Left ventricle myocardium inferior (tissue), 1 donor: ENCODE measurements at places on chromosomes 16 and 17. TPM values are rescaled to one million over a fixed set of nuclear protein-coding genes. Genes with fewer than 3 reads are reported as not detected.

DNA sequence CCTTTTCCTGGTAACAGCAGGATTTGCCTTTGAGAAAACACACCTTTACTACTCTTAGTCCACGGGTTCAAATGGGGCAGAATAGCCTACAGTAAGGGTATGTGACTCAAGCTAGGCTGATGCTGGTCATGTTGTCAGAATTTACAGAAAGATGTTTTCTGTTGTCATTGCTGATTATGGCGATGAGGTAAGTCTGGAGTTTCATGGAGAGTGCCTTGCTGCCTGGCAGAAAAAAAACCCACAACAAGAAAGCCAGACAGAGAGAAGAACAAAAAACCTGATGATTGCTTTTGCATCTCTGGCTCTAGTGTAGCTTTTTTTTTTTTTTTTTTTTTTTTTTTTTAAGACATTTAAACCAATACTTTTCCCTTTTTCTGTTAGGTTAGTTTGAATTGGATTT is 47.9 kb downstream of the SLC6A4 start:
- no peak for DNase-seq
- no peaks in the 10 kb centered on the region for H3K4me1 ChIP-seq
- no peak overlapping the region for H3K4me3 ChIP-seq
- no peaks in the 10 kb centered on the region for H3K27me3 ChIP-seq

DNA sequence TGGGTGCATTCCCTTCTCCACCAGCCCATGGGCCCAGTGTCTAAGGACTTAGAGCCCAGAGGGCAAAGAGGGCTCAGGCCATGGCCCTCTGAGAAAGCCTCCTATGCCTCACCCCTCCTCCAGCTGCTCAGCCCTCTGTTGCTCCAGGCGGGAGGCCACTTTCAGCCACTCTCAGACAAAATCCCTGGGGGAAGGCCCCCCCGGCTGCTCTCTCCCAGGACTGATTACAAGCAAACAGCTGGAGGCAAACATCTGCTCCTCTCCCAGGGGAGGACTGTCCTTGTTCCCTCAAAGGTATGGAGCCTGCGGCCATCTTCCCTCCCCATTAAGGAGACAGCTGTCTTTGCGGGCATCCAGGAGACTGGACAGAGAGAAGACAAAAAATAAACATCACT is 54.9 kb upstream of the DLX4 start:
- no peak for DNase-seq
- H3K36me3 ChIP-seq: no peaks in the 10 kb centered on the region
- H3K27ac ChIP-seq: no peak overlapping the region
- peaks cover 8% of the 10 kb centered on the region for H3K4me1 ChIP-seq

DNA sequence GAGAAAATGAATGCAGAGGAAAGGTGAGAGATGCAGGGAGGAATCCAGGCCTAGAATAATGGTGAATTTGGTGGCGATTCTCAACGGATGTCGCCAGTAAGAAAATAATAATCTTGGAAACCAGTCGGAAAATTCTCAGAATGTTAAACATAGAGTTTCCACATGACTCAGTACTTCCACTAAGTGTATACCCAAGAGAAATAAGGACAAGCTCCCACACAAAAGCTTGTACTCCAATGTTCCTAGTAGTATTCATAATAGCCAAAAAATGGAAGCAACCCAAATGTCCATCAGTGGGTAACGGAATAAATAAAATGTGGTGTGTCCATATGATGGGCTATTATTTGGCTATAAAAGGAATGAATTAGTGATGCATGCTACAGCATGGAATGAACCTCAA is 19.4 kb upstream of the ENGASE start:
- H3K4me3 ChIP-seq: no peak overlapping the region
- no peaks in the 10 kb centered on the region for H3K27me3 ChIP-seq
- H3K27ac ChIP-seq: peak overlapping the region; percentile 57
- no peaks in the 10 kb centered on the region for H3K36me3 ChIP-seq
- peaks cover 15% of the 10 kb centered on the region for H3K4me1 ChIP-seq
- no peak for DNase-seq

UNC45B gene
- 205 TPM for total RNA-seq

SLC25A19 gene
- 16.0 TPM for total RNA-seq

DNA sequence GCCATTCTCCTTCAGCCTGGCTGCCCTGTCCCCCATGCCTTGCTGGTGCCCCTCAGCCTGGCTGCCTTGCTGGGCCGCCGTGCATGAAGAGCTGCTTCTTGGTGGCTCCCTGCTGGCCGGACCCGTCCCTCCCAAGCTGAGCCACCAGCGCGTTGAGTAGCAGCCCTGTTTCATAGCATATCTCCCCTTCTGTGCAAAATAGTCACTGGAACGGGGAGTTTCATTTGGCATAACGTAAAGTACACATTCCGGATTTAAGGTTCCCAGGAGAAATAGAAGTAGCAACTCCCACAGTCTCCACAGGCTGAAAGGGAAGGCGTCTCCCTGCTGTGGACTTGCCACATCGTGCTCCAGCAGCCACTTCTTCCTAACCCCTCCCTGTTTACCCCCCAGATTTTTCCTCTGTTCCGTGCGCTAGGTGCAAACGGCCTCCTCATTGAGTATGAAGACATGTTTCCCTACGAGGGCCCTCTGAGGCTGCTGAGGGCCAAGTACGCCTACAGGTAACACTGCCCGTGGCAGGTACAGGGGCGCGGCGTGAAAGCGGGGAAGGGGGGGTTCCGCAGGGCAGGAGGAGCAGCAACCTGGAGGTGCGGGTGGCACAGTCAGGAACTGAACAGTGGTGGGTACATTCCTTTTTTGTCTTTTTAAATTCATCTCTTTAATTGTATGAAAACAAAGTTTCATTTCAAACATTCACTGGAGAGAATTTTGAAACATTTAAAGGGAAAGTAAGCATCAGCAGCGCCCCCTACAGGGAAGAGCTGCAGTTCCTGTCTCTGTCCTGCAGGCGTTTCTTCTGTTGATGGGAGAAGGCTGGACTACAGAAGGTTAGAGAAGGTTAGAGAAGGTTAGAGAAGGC is 5.8 kb upstream of the OGFOD3 start:
- no peaks in the 10 kb centered on the region for H3K27me3 ChIP-seq
- peaks cover 6% of the 10 kb centered on the region for H3K4me1 ChIP-seq
- no peak overlapping the region for H3K4me3 ChIP-seq
- H3K27ac ChIP-seq: no peak overlapping the region
- H3K36me3 ChIP-seq: peaks cover 17% of the 10 kb centered on the region

GRCh38 chr16:12896562-12896961 is 4.8 kb upstream of the SHISA9 start:
- no peak overlapping the region for H3K27ac ChIP-seq
- DNase-seq: no peak
- peaks cover 5% of the 10 kb centered on the region for H3K4me1 ChIP-seq
- no peak overlapping the region for H3K4me3 ChIP-seq
- H3K36me3 ChIP-seq: no peaks in the 10 kb centered on the region
- peaks cover 71% of the 10 kb centered on the region for H3K27me3 ChIP-seq

C16orf86 gene
- total RNA-seq: 2.9 TPM

DNA sequence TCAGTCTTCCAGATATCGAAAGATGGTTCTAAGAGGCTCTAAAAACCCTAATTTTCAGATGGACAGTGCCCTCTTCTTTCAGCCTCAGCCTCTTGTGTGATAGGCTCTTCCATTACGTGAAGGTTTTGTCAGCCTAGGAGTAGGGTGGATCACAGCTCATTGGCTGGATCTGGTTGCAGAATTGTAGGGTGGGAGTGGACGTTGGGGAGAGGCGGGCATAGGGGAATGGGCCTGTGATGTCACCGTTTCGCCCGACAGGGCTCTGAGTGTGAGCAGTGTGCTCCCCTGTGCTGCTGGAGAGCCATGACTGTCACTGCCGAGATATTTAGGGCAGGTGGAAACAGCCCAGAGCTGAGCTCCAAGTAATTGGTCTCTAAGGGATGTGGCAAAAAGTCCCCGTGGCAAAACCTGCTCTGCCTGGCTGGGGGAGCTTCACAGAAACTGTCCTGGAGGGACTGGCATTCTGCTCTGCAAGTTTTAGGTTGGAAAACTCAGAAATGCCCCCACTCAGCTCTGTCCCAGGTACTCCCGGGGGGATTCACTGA is 6.2 kb upstream of the WFIKKN1 start:
- peaks cover 7% of the 10 kb centered on the region for H3K4me1 ChIP-seq
- H3K36me3 ChIP-seq: peaks cover 32% of the 10 kb centered on the region
- no peak for DNase-seq
- no peak overlapping the region for H3K4me3 ChIP-seq

DNA sequence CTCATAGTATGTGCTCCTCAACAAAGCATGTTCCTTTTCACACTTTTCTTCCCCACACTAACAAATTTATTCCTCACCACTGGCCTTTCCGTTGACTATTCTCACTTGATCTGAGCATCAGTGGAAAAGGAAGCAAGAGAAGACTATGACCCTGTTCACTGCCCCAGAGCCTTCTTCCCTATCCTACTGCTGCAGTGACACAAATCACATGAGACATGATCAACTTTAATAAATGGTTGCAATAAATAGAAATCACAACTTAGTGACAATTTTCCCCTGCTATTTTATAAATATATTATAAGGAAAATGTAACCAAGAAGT is 438.7 kb upstream of the SOX9 start:
- no peak overlapping the region for H3K4me3 ChIP-seq
- no peak overlapping the region for H3K27ac ChIP-seq
- H3K4me1 ChIP-seq: no peaks in the 10 kb centered on the region
- H3K36me3 ChIP-seq: no peaks in the 10 kb centered on the region

CHAD gene
- not detected for total RNA-seq

DNA sequence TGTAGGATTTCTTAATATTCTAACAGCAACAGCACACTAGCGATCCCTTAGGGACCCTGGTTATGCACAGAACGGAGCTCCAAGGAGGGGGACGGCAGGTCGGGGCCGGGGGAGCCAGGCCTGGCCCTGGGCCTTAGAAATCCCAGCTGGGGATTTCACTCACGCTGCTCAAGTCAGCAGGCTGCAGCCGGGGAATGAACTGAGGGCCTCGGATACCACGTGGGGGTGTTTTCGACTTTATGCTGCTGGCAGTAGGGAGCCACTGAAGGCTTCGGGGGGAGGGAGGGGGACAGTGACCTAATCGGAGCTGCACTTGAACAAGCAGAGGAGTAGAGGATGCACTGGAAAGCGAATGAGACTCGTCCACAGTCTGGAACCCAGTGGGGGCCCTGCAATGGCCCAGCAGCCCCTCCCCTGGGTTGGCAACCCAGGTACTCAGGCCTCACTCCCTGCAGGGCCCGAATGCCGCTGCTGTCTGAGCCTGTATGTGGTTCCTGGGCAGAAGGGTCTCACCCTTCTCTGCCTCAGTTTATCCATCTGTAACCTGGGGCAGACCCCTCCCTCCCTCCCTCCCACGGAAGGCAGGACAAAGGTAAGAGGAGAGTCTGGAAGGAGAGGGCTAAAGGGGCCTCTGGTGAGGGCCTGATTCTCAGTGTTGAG is 53.7 kb downstream of the RPH3AL start:
- no peaks in the 10 kb centered on the region for H3K36me3 ChIP-seq
- no peak overlapping the region for H3K4me3 ChIP-seq
- H3K4me1 ChIP-seq: peaks cover 31% of the 10 kb centered on the region
- DNase-seq: peak; percentile 75

CNGB1 gene
- not detected for total RNA-seq

GRCh38 chr16:13081825-13082331 is 180.5 kb downstream of the SHISA9 start:
- H3K36me3 ChIP-seq: no peaks in the 10 kb centered on the region
- no peak overlapping the region for H3K27ac ChIP-seq
- no peaks in the 10 kb centered on the region for H3K4me1 ChIP-seq
- H3K4me3 ChIP-seq: no peak overlapping the region

GPR139 gene
- total RNA-seq: not detected

GRCh38 chr17:1720856-1721386 is 3.6 kb upstream of the WDR81 start:
- peaks cover 63% of the 10 kb centered on the region for H3K4me1 ChIP-seq
- no peak for DNase-seq
- H3K4me3 ChIP-seq: peak overlapping the region; percentile 35

- no peaks in the 10 kb centered on the region for H3K27me3 ChIP-seq
- no peak for DNase-seq
- H3K27ac ChIP-seq: no peak overlapping the region
- no peaks in the 10 kb centered on the region for H3K36me3 ChIP-seq
These were observed 109.0 kb upstream of the CACNG5 start for GRCh38 chr17:66725956-66726355.

- no peak overlapping the region for H3K4me3 ChIP-seq
- no peak overlapping the region for H3K27ac ChIP-seq
- H3K27me3 ChIP-seq: no peaks in the 10 kb centered on the region
- no peak for DNase-seq
These were observed 21.5 kb downstream of the TMEM235 start for GRCh38 chr17:78252701-78253635.

CDH8 gene
- 0.14 TPM for total RNA-seq

PABPN1L gene
- not detected for total RNA-seq

GRCh38 chr16:102060-102855 is 24.2 kb downstream of the MPG start:
- no peaks in the 10 kb centered on the region for H3K27me3 ChIP-seq
- peak; percentile 78 for DNase-seq
- H3K27ac ChIP-seq: peak overlapping the region; percentile 89
- H3K36me3 ChIP-seq: peaks cover 11% of the 10 kb centered on the region
- H3K4me1 ChIP-seq: peaks cover 53% of the 10 kb centered on the region
- H3K4me3 ChIP-seq: peak overlapping the region; percentile 29

GRCh38 chr16:27304881-27305745 is 8.7 kb upstream of the IL4R start:
- no peaks in the 10 kb centered on the region for H3K4me1 ChIP-seq
- no peak overlapping the region for H3K4me3 ChIP-seq
- H3K36me3 ChIP-seq: no peaks in the 10 kb centered on the region
- DNase-seq: no peak
- H3K27me3 ChIP-seq: no peaks in the 10 kb centered on the region
- H3K27ac ChIP-seq: no peak overlapping the region

DNA sequence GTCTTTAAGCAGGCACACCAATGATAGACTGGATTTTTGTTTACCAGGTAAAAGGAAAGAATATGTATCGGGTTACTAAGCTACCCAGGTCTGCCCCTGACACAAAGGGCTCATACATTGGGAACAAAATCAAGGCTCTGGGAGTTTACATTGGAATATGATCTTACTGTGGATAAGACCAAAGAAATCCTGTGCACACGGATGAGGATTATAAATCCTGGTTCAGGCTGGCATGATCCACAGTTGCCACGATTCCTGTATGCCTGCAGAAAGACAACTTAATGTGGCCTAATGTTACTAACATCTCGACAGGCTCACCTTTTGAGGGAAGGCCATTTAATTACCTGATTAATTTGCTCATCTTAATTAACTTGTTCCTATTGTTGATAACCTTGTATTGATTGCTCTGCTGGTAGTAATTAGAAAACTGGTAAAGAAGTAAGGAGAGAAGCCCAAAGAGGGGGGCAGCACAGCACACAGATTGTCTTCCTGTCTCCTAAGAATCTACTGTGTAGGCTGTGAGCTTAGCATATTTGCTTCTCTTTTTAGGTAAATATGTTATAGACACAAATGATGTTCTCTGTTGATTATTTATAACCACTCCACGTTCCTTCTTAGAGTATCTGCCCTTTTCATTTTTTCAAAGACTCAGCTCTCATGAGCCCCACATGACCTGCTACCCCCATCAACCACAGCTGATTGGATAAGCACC is 51.0 kb upstream of the TOX3 start:
- H3K36me3 ChIP-seq: no peaks in the 10 kb centered on the region
- DNase-seq: no peak
- no peaks in the 10 kb centered on the region for H3K27me3 ChIP-seq
- H3K27ac ChIP-seq: no peak overlapping the region

DOC2B gene
- 2.7 TPM for total RNA-seq
